T-cell (primary cell): ENCODE measurements at places on chromosomes 1 and 21. TPM values are rescaled to one million over a fixed set of nuclear protein-coding genes. Genes with fewer than 3 reads are reported as not detected.

The OR2L5 gene
- total RNA-seq, result not detected

The MTARC2 gene
- 0.41 TPM for total RNA-seq

DNA sequence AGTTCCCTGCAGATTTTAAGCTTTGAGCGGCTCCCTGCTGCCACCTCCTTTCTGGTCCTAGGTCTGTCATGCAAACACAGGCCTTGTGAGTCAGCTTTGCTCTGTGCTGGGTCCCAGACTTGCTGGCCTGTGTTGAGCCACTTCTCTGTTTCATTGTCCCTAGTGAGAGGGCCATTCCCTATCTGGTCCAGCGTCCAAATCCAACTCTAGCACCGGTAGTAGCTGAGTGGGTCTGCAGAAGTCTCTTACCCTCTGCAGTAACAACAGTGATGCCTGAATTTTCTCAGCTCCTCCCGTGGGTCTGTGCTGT, 5.8 kb downstream of the TTC22 start:
- DNase-seq, result no peak

DNA sequence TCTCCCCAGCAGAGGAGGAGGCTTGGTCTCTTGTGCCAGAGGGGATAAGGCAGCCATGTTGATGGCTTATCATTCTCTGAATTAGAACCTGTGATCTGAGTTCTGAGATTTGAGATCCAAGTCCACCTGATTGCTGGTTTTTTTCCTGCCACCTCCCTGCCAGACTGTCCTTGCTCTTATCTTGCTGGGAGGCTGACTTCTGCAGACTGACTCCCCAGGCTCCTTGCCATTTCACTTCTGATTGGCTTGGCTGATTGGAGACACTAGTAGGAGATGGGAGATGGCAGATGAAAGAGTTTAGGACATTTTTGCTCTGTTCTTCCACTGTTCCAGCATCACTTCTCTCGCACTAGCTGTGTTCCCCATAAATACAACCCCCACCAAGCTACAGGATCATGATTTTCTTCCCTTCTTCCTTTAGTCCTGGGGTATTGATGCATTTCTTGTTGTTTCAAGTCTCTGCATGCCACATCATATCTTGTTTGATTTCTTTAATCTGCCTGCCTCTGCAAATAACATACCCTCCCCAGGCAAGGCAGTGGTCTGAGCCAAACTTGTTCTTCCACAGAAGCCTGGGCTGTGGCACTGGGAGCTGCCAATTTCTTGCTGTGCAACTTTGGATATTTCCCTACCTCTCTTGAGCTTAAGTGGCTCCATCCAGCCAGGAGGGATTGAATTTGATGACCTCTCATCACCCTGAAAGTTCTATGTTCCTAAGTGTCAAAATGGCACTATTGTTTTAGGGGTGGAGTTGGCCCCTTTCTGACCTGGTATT, 963 bp upstream of the CYP4B1 start:
- no peak for DNase-seq

- no peak for DNase-seq
Observed at GRCh38 chr21:46294647-46295176, 8.6 kb downstream of the YBEY start.

- DNase-seq, result no peak
Observed at GRCh38 chr1:220003610-220004299, 42.5 kb downstream of the EPRS1 start.

- no peak for DNase-seq
Observed at GRCh38 chr1:8134546-8135235, 108.6 kb upstream of the ERRFI1 start.

GRCh38 chr1:168832661-168833060, 103.7 kb upstream of the DPT start:
- no peak for DNase-seq

DNA sequence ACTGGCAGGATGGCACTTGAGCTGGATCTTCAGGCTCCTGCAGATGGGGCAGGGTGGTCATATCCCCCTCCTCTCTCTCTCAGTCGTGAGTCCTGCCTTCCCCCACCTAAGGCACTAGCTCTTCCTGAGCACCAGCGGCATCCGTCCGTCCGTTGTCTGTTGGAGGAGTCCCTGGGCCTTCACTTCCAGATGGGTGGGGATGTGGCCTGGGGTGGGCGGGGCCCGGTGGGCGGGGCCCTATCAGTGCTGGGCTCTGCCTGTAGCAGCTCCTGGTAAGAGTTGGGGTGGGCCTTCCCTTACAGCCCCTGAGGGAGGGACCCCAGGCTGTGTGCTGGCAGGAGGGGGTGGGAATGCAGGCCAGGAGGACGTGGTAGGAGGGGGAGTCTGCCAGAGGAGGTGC, 10.3 kb downstream of the LDLRAD2 start:
- DNase-seq, result no peak

- DNase-seq, result no peak
Observed at GRCh38 chr1:9320520-9321479, 28.1 kb downstream of the SPSB1 start.

DNA sequence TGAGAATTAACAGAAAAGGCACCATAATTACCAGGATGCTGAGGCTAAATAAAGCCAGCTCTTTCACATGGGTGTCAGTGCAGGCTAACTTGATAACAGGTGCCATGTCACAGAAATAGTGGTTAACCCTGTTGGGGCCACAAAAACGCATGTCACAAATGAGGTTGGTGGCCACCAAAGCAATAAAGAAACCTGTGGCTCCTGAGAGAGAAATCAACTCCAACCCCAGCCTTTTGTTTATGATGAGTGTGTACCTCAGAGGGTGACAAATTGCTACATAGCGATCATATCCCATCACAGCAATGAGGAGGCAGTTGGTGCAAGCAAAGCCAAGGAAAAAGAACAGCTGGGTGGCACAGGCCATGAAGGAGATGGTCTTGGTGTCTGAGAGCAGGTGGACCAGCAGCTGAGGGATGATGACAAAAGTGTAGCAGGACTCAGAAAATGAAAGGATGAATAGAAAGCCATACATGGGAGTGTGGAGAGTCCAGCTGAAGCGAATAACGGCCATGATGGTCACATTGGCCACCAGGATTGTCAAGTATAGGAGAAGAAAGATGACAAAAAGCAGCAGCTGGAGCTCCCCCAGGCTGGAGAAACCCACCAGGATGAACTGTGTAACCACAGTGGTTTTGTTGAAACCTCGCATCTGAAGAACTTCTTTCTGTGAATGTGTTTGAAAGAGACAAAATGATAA, at the start of gene OR10T2:
Gene OR10T2 (minus strand): TSS at position 649 of the 697 bp plus-strand sequence. CDS start 0 bp downstream, at position 649.
- no peak for DNase-seq
